ENCODE measurements at places on chromosomes 5 and 9.

- no peak for DNase-seq
Measured at GRCh38 chr9:133716564-133717112, 21.5 kb downstream of the SARDH start.

GRCh38 chr5:168874713-168875380 lies 295.7 kb upstream of the PANK3 start:
- no peak for DNase-seq

GRCh38 chr5:10460252-10460906 lies 18.7 kb downstream of the ROPN1L start:
- no peak for DNase-seq

DNA sequence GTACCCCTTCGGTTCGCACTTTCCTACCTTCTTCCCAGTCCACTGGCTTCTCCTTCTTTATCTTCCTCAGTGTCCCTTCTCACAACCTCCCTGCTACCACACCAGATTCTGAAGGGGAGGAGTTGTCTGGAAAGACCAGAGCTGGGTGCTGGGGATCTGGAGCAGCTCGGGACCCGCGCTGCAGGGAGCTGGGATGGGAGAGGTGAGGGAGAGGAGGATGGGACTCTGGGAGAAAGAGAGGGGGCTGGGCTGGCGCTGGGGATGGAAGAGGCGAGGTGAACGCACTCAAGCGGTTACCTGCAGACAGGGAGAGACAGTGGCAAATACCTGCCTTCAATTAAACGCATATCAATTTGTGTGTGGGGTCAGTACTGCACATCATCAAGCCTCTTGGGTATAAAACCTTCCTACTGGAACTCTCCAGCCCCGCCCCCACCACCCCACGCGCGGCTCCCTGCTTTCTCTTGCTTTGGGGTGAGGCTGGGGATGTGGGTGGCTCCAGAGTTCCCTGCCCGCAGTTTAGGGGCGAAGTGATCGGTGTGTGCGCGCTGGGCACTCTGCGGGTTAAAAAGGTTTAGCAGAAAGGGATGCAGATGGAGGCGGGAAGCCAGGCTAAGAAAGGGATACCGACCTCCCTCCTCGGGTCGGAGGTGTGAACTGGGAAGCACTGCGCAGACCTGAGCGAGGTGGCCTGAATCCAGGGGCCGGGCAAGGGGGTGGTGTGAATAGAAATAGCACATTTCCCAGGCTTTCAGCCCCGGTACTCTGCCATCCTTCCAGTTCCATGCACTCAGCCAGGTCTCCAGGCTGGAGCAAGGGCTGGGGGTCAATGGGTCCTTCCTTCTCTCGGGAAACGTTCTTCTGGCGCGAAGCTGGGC lies 977 bp upstream of the PAM start:
- DNase-seq, result no peak

GRCh38 chr5:84378420-84378819 lies 6.3 kb downstream of the EDIL3 start:
- no peak for DNase-seq

- no peak for DNase-seq
Measured at GRCh38 chr9:130262771-130263170, 2.8 kb upstream of the HMCN2 start.

DNA sequence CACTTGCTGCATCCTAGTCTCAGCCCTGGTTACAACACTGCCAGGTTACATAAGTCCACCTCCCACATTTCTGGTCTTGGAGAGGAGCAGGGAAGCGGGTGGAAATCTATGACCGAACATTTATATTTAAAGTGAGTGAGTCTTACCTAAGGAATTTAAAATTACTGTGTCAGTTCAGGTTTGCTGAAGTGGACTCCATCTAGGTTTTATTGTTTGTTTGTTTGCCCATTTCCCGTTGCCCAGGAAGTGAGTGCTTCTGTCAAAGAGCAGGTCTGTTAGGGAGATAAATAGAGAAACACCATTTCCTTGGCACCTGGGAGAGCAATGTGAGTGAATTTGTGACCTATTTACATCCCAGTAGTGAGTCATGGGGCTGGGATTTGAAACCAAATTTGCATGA lies 179.5 kb downstream of the KIF4B start:
- no peak for DNase-seq

- DNase-seq, result no peak
Measured at GRCh38 chr5:66720780-66721179, 124.6 kb downstream of the MAST4 start.

DNA sequence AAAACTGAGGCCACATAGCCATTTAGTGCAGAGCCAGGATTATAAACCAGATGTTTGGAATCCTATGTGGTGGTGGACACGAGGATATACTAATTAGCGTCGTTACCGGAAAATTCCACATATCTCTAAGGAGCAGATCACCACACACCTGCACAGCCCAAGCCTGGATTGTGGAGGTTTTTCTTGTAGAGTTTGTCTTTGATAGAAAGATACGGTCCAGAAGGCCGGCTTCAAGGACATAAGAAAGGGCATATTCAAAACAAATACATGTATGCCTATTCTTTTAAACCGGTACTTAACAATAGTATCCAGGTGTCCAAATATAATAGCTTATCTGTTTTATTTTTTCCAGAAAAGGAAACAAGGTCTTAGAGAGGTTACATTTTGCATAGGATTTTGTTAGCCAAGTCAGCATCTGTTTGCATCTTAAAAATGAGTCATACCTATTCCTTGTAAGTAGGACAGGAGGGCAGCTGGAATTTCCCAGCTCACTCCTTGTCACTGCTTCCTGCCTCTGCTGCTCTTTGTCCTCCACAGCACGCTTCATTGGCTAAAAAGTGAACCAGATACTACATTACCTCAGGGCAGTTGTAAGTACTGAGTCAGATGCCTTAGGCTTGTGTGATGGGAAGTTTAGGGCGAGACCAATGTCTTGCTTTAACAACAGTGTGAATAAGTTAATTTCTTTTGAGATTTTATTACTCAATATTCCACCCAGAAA lies 3.6 kb downstream of the TMC1 start:
- DNase-seq, result no peak

Measured in thymus (tissue), 14 donors.